ENCODE measurements at places on chromosomes 3 and 15.

DNA sequence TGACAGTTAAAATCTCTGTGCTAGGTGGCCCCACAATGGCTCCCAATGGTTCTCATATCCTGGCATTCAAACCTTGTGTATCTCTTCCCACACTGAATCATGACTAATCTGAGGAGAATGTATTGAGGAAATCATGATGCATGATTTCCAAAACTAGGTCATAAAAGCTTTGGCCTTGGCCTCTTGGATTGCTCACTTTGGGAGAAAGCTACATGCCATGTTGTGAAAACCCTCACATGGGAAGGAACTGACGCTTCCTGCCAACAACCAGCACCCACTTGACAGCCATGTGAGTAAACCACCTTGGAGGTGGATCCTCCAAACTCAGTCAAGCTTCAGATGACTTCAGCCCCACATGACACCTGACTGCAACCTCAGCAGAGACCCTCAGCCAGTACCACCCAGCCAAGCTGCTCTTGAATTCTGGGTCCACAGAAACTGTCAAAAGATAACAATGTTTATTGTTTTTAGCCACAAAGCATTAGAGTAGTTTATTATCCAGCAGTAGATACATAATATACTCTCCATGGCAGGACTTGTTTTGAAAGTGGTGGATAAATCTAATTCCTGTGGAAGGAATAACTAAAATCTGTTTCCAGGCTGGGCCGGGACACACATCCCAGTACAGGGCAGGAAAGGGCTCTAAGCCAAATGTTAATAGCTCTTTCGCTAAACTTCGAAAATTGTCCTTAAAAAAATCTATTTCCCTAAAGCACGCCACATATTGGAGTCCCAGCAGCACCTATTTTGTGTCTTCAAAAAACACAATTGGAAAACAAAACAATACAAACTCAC, 1.0 kb upstream of the ZNF620 start:
- no peak for DNase-seq

DNA sequence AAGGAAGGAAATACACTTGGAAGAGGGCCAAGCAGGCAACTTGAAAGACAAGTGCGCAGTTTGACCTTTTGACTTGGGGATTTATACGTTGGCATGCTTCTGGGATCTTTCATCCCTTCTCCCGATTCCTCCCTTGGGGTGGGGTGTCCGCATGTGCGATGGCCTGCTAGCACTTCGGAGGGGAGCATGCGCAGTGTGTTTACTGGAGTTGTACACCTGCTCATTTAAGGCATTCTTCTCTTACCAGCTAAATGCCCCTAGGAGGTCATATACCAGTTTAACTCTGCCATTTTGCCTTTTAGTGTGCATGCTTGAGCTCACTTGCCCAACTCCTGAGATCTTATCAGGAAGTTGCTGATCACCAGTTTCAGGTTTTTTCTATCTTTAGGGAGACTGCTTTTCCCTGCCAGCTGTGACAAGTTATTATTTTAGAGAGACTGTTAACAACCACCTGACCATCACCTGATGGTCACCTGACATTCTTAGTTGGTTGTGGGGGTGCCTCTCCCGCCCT, 63.5 kb downstream of the BFSP2 start:
- no peak for DNase-seq

- no peak for DNase-seq
These were observed 22.9 kb upstream of the KIF23 start for GRCh38 chr15:69391046-69391757.

GRCh38 chr3:51948016-51948580, 5.9 kb downstream of the PARP3 start:
- no peak for DNase-seq

DNA sequence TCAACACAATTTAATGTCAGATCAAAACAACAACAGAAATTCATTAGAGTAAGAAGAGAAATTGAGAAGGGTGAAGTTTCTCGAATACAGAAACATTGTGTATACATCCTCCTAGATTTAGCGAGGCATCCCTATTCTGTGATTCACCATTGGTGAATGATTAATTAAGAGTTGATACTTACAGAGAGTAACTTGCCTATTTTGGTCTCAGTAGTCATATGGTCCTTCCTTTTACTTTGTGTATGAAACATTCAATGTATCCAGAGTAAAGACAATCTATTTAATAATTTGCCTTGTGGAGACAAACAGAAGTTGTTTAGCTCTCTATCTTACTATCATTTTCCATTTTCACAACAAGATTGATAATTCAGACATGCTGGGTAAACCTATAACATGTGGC, 432.0 kb downstream of the ZPLD1 start:
- DNase-seq: no peak

GRCh38 chr3:21158861-21159542, 592.0 kb downstream of the ZNF385D start:
- no peak for DNase-seq

GRCh38 chr3:52288674-52289073, 1.0 kb downstream of the GLYCTK start:
- no peak for DNase-seq

DNA sequence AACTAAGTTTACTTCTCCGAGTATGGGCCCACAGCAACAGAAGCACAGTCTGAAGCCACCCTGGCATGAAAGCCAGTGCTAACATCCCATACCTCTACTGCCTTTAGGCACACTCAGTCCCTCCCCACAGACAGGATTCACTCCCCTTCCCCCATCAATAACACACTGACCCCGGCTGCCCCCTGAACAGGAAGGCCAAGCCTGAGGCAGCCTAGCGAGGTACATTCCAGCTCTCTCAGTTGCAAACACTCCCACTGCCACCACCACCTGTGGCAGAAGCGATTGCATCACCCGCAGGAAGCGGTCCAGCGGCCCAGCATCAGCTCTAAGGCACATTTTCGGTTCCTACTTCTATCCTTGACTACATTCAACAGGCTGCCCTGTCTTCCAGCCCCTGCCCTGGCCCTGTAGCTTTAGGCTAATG, 7.0 kb upstream of the BMF start:
- peak; percentile 72 for DNase-seq

DNA sequence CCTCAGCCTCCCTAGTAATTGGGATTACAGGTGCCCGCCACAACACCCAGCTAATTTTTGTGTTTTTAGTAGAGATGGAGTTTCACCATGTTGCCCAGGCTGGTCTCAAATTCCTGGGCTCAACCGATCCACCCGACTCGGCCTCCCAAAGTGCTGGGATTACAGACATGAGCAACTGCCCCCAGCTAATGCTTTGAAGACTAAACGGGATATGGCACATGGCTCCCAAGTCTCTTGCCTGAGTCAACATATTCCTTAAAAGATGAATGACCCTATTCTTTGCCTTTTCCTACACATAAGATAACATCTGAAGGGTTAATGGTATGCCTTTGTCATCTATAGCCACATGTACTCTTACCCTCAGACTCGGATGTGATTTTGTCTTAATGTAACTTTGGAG, 38.4 kb upstream of the NEDD4 start:
- no peak for DNase-seq

GRCh38 chr3:32220006-32220405, 18.5 kb upstream of the CMTM8 start:
- DNase-seq: no peak

DNA sequence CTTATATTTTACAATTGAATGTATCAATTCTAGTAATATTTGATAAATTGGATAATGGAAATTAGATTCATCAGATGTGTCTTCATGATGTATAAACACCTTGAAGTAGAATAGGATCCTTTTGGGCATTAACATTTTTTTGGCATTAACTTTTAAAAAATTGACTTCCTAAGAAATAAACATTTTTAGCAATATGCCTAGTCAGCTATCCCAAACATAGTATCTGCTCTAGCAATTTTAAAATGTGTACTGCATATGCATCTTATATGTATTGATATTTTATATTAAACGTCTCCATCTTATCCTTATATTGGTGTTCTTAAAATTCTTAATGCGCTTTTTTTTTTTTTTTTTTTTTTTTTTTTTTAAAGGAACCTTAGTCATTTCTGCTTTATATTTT, 8.5 kb downstream of the CCNDBP1 start:
- no peak for DNase-seq

GRCh38 chr3:119745942-119746341, 36.0 kb upstream of the NR1I2 start:
- DNase-seq: no peak

- no peak for DNase-seq
These were observed 1.9 kb upstream of the MEX3B start for GRCh38 chr15:82047453-82048400.

GRCh38 chr3:148510116-148510515, 187.6 kb upstream of the AGTR1 start:
- no peak for DNase-seq

DNA sequence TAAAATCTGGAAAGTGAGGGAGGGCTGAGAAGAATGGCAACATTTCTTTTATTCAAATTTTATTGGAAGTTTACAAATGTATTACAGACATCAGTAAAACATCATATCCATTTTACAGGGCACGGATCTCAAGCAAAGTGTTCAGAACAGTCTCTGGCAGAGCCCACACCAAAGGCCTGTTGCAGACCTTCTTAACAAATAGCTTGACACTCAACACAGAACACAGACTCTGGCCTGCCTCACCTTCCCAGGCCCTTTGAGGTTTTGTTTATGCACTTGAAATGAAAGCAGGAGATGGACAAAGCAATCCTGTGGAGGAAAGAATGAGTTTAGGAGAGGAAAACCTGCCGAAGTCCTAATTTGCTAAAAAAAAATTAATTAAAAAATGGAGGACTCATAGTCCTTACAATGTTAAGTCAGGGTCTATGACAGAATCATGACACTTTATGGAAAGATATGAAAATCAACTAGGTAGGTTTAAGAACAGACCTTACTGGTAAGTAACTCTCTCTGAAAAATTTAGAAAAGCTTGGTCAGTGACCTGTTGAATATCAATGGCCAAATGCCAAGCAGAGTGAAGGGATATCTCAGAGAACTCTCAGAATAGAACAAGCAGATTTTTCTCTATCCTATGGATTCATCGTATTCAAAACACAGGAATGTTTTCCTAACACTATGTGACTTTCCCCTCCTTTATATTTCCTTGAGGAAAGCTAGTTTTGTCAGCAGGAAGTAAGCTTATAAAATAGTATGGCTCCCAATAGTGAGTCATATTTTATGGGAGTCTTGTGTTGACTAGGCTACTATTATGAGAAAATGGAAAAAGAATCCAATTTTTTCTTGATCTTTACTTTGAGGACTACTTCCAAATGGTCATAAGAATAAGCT, 70.8 kb upstream of the PSMD6 start:
- DNase-seq: no peak

DNA sequence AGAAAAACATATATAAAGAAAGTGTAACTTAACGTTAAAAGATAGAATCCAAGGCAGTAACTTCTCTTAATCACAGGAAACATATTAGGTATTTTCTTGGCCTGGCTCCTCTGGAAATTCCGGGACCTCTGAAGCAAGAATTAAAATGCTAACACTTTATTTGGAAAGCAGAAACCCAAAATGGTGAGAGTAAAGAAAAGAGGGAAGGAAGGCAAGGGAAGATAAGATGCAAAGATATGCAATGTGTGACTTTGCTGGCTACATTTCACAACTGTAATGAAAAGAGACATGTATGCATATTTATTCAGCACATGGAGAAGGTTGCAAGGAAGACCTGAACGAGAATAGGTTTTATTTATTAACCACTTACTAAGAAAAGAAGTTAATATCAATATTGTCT, 372.5 kb downstream of the TBL1XR1 start:
- DNase-seq: no peak

GRCh38 chr3:4508048-4508981, 15.2 kb downstream of the ITPR1 start:
- no peak for DNase-seq

- DNase-seq: no peak
These were observed 715 bp upstream of the SCAPER start for GRCh38 chr15:76905855-76906254.

DNA sequence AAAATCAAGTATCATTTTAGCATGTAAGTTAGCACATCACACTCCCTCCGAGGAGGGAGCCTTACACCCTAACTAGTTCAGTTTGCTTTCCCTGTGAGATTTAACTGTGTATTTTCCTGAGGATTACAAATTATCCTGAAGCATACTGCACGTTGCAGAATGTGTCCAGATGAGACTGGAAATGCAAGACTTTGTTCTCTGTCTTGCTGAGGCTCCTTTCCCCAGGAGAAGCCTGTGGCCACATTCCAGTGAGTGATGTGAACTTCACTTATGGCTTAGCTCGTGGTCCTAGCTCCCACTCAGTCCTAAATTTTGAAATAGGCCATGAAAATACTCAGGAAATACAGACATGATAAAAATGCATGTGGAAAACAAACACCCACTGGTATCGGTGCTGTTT, 23.7 kb downstream of the PDZRN3 start:
- no peak for DNase-seq

GRCh38 chr3:180530276-180530675, 71.7 kb upstream of the TTC14 start:
- DNase-seq: no peak

DNA sequence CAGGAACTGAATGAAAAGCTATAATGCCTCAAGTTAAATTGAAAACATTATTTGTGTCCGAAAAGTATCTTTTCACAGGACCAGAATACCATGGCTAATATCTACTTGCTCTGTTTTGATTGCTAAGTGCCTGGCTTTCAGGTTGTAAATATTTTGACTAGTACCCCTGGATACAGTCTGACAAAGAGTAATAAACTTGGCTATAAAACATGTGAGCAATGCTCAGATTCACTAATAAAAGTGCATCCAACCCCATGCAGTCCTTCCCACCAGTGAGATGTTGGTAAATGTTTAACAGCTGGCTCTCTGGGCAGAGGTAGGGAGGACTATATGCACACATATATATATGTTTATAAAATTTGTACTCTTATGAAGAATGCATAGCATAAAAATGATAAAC, 281.8 kb upstream of the TGFBR2 start:
- DNase-seq: no peak

GRCh38 chr3:160330109-160330508, 68.9 kb downstream of the IFT80 start:
- no peak for DNase-seq

DNA sequence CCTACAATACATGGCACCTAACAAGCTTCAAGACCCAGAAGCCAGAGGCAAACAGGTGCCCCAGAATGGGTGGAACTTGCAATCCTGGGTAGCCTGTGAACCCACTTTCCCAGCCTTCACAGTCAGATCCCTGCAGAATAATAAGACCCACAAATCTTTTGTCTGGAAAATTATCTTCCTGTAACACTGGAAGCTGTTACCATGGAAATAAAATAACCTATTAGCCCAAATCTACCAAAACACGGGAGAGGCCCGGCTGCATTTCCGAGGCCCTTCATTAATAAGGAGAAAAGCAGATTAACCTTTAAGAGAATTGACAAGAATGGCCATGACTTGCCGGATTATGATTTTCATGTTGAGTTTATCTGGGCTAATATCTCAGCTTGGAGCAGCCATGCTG, 256.1 kb upstream of the PROK2 start:
- no peak for DNase-seq

Measured in activated CD4-positive, alpha-beta T cell treated with anti-CD3 and anti-CD28 coated beads, Interleukin-2, Interleukin-4, amounts not matched to agents 100 ng/mL and 50 ng/mL, durations not matched to agents 16 hours and 8 hours (primary cell).